ENCODE measurements at places on chromosomes 3 and 15.

- DNase-seq: no peak
Observed at GRCh38 chr15:73910522-73911303, 15.5 kb upstream of the LOXL1 start.

- no peak for DNase-seq
Observed at GRCh38 chr15:88894348-88894818, 961 bp downstream of the HAPLN3 start.

DNA sequence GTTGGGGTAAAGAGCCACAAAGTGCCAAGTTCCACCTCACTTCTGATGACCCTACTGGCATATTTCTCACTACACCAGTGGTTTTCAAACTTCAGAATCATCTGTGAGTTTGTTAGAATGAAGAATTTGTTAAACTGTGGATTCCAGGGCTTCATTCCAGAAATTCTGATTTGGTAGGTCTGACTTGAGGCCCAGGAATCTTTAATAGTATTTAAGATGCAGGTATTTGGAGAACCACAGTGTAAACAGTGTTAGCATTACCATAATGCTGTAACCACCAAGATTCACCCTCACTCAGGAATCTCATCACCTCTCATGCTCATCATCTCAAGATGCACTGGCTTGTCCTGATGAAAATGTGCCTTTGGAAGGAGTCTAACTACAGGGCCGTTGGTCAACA is 6.0 kb downstream of the KCNMB3 start:
- no peak for DNase-seq

- peak; percentile 84 for DNase-seq
Observed at GRCh38 chr3:78868570-78868969, 899.2 kb downstream of the ROBO1 start.

DNA sequence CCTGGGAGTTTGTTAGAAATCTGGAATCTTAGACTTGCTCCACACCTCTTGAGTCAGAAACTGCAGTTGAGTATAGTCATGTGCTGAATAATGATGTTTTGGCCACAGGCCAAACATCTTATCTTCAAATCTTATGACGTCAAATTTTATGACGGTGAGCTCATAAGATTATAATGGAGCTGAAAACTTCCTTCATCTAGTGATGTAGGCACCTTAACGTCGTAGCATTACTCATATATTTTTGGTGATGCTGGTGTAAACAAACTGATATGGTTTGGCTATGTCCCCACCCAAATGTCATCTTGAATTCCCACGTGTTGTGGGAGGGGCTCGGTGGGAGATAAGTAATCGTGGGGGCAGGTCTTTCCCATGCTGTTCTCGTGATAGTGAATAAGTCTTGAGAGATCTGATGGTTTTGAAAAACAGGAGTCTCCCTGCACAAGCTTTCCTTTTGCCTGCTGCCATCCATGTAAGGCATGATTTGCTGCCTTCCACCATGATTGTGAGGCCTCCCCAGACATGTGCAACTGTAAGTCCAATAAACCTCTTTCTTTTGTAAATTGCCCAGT is 268.0 kb upstream of the PROK2 start:
- DNase-seq: no peak

- no peak for DNase-seq
Observed at GRCh38 chr3:23798876-23799275, 6.9 kb upstream of the UBE2E1 start.

DNA sequence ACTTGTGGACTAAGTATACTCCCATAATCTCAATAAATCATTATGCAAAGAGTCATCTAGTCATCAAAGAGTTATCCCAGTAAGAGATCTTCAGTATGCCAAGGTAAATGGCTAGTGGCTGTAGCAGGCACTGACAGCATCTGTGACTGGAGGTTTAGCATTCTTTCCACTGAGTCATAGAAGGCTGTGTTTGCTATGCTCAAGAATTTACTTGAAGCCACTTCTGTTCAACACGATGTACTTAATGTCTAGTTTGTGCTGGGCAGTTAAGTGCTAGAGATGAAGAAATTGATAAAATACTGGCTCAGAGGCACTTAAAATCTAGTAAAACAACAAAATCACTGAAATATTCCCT is 13.0 kb downstream of the ZBED2 start:
- no peak for DNase-seq

GRCh38 chr15:66765478-66766281 is 63.6 kb downstream of the SMAD6 start:
- DNase-seq: no peak

- DNase-seq: no peak
Observed at GRCh38 chr15:39488516-39488915, 92.4 kb upstream of the THBS1 start.

DNA sequence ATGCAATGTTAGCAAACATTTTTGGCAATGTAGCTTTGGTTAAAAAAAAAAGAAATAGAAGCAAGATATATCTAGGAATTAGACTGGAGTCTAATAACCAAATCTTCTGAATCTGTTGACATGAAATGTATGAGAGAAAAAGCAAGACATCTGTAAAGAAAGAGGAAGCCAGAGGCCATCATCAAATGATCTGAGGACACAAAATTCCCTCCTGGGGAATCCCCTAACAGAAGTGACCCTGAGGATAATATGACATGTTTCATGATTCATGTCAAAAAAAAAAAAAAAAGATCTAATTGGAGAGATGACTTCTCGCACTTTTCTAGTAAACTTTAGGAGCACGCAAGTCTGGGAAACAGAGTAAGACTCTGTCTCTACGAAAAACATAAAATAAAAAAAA is 70.9 kb downstream of the IMPG2 start:
- DNase-seq: no peak

GRCh38 chr3:180306691-180307090 is 270.0 kb upstream of the PEX5L start:
- no peak for DNase-seq

DNA sequence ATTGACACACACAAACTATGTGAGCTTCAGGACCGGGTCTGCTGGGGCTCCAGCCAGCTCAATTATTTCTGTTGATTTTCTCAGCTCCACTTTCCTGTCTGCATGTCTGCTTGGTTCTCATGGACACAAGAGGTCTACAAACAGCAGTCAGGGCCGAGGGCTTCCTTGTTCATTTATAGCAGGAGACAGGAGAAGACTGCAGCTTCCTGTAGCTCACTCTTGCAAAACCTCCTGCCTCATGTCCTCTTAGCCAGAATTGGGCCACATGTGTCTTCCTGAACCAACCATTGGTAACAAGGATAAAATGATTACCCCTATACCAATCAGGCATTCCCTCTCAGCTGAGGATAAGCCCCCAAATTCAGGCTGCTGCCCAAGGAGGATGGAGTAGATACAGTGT is 182.8 kb downstream of the TLE3 start:
- no peak for DNase-seq

DNA sequence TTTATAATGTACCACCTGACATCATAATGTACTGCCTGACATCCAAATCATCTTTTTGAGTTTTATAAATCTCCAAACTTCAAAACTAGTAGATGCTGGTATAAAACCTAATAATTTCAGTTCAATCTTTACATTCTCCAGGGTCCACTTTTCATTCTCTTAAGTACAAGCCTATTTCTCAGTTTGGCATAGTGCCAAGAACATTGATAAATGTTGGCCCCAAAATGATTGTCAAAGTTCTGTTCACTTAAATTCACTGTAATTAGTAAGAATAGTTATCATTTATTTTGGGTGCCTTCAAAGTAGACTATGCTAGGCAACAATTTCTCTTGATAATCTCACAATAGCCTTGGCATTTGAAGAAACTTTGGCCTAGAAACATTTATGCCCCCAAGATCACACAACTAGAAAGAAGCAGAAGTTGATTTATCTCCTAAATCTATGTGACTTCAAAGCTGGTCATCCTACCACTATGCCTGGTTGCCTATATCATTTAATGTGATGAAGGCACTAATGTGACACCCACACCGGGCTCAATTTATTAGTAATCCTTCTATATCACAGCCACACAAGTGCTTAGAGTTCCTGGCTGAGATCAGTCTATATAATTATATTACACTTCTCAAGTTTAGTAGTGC is 101.7 kb downstream of the ZNF609 start:
- DNase-seq: no peak

- DNase-seq: no peak
Observed at GRCh38 chr3:67401921-67402320, 252.5 kb downstream of the SUCLG2 start.

GRCh38 chr15:80325206-80325605 is 73.2 kb upstream of the CTXND1 start:
- no peak for DNase-seq

GRCh38 chr3:99418709-99419108 is 219.7 kb upstream of the COL8A1 start:
- DNase-seq: no peak

GRCh38 chr15:77796046-77796729 is 163.5 kb upstream of the LINGO1 start:
- no peak for DNase-seq

DNA sequence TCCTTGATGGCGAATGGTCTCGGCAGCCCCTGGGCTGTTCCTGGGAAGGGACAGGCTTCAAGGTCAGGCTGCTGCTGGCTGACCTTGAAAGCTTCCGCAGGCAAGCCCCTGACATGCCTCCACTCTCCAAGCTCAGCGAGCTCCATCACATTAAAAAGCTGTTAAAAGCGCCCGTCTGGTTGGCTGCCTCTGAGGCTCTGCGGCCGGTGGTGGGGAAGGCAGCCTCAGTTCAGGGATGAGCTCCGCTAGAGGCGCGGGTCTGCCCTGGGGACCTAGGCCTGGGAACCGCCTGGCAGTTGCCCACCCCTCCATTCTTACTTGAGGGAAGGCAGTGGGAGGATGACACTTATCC is 103.8 kb downstream of the LINGO1 start:
- DNase-seq: no peak

DNA sequence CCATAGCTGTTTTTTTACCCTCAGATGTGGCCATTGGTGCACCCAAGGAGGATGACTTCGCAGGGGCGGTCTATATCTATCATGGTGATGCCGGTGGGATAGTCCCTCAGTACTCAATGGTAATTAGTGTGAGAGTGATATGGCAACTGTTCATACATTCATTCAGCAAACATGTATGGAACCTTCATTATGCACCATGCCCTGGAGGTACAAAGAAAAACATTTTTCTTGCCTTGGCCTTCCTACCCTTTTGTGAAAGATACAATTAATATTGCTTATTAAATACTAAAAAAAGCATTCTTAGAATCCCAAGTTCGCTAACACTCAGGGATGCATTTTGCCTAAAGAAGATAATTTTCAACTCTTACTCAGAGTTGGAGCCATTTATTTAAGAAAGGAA is 342.4 kb upstream of the CTDSPL start:
- no peak for DNase-seq

DNA sequence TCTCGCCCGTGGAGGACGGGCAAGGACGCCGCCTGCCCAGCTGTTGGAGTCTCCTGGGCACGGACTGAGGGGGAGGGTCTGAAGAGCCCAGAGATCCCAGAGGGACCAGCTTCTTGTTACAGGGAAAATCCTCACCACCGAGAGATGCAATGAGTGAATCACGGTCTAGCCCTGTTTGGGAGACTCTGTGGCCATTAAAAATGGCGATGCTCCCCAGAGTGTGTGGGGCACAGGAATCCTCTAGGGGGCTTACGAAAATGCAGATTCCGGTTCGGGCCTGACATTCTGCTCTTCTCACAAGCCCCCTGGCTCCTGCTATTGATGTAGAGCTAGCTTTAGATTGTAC is 35.5 kb upstream of the EPHB3 start:
- DNase-seq: no peak

DNA sequence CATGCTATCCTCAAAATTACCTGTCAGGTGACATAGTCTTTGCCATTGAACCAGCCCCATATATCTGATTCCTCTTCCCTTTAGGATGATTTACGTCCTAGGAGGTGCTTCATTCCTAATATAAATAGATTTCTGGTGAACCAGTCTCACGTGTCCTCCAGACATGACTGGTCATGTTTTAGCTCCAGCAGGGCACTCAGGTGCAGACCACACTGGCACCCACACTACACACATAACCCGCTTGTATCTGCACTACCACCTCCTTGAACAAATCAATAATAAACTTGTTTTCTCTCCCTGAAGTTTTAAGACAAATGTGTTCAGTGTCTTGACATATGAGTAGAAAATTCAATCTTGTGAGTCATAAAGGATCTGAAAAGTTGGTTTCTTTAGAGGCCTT is 155.5 kb downstream of the GOLIM4 start:
- no peak for DNase-seq

DNA sequence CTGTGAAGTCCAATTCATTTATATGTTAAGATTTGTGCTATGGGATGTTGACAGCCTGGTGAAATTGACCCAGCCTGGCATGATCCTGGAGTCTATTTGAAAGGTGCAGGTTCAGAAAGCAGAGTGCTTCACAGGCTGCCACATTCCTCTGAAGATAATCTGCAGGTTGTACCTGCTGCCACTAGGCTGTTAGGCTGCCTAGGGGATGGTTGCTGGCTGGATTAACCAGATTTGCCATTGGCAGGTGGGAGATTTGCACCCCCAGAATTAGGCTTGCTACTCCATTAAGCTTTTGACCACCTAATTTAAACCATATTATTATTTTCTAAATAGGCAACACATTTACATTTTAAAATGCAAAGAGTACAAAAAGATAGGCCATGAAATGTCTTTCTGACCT is 85.8 kb upstream of the RASGRP1 start:
- no peak for DNase-seq

- no peak for DNase-seq
Observed at GRCh38 chr3:56296361-56296760, 171.9 kb downstream of the ERC2 start.

- DNase-seq: no peak
Observed at GRCh38 chr3:94643400-94643799, 580.5 kb downstream of the NSUN3 start.

GRCh38 chr3:145519398-145520047 is 641.5 kb downstream of the PLOD2 start:
- no peak for DNase-seq

DNA sequence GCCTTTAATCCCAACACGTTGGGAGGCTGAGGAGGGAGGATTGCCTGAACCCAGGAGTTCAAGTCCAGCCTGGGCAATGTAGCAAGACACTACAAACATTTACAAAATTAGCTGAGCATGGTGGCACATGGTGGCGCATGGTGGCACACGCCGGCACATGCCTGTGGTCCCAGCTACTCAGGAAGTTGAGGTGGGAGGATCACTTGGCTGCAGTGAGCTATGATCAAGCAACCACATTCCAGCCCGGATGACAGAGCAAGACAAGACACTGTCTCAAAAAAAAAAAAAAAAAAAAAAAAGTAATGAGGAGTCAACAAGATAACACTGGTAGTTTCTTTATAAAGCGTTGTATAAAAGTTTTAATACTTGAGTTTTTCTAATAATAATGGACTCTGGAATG is 10.1 kb downstream of the FEZF2 start:
- DNase-seq: no peak

GRCh38 chr3:175605851-175606250 is 746.7 kb downstream of the NAALADL2 start:
- DNase-seq: no peak

GRCh38 chr3:160184655-160185054 is 40.6 kb upstream of the C3orf80 start:
- no peak for DNase-seq

GRCh38 chr15:45550436-45550835 is 27.9 kb upstream of the SLC30A4 start:
- no peak for DNase-seq

Data from NCI-H1436 treated with DMSO at 0.1 percent for 48 hours (cell line).